GM23248 (cell line): ENCODE measurements at places on chromosomes 3 and 15.

DNA sequence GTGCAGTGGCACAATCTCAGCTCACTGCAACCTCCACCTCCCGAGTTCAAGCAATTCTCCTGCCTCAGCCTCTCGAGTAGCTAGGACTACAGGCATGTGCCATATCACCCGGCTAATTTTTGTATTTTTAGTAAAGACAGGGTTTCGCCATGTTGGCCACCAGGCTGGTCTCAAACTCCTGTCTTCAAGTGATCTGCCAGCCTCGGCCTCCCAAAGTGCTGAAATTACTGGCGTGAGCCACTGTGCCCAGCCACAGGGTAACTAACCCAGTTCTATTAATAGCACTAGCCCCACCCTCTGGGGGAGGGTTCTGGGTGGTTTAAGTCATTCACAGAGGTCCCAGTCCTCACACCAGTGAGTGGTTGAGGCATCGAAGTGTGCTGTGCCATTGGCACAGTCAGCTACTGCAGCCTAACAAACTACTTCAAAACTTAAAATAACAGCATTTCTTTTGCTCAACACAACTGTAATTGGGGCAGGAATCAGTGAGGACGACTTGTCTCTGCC lies 44.0 kb downstream of the RHCG start:
- no peak for DNase-seq

DNA sequence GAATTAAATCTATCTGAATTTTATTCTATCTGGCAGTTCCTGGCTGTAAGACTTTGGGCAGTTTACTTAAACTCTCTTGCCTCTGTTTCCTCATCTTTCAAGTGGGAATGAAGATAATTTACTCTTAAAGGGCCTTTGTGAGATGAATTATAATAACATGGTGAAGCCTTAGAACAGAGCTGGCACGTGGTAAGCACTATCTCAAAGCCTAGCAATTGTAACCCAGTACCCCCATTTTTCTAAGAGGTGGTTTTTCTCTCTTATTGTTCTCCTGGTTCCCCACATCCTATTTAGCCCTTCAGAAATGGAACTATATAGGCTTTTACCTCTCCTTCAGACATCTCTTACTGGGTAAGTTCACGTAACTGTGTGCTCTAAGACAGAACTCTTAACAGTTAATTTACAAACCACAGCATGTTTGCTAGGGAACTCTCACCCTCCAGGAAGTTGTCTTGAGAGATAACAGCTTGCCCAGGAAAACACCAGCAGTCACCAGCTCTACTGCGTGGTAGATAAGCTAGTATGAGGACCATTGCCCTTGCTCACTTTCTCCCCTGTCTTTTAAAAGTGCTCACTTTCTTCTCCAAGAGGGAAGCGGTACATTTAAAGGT lies 12.3 kb upstream of the CRBN start:
- no peak for DNase-seq

DNA sequence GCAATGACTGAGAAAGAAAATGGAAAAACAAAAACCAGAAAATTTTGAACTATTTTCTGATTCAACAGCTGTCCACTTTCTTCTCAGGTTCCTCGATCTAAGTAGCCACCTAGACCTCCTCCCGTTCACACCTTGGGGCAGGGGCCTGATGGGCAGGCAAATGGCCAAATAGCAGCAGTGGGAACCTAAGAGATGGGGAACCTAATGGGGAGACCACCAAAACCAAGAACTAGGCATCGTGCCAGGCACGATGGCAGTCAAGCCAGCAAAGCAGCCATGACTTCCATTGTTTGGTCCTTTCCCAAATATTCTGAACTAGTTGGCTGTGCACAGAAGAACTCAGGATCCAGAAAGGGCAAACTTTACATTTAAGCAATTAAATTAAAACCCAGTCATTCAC lies 57.1 kb downstream of the CAPN7 start:
- no peak for DNase-seq

DNA sequence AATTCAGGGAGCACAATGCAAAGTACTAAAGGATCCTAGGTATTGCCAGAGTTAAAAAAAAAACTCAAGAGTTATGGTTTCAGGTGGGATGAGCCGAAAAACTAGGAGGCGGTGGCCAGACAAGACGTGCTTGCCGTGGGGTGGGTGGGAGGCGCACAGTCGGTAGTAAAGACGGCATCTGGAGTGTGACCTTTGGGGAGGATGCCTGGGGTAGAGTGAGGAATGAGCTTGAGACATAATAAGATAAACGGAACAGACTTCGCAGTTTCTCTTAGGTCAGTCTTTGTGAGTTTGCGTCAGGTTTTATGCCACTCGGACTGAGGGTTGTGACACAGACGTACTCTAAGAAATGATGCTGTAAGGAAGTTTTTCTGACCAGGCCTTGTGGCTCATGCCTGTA lies 139.6 kb downstream of the LRRK1 start:
- DNase-seq = no peak

- DNase-seq = peak; percentile 82
These were observed 69.0 kb downstream of the RAB7A start for GRCh38 chr3:128794770-128795649.

GRCh38 chr3:143971359-143972154 lies at the start of gene DIPK2A:
DIPK2A (plus strand) TSS chr3:143971823; CDS start chr3:143972333, 510 bp downstream.
- DNase-seq = peak; percentile 96

DNA sequence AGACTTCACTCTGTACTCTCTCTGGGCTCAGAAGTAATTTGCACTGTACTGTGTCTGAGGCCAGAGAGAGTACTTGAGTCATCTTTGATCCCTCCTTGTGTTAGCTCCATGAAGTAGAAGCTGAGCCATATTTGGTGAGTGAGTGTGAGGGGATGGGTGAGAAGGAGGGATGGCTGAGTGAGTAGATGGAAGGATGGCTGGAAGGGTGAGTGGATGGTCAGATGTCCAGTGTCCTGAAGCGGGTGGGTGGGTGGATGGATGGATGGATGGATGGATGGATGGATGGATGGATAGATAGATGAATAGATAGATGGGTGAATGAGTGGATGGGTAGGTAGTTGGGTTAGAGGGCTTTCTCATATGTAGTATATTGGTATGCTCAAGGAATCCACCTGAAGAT lies 39.3 kb downstream of the FGD5 start:
- DNase-seq = no peak

GRCh38 chr3:11661827-11662226 lies 18.1 kb upstream of the VGLL4 start:
- peak; percentile 74 for DNase-seq

- DNase-seq = no peak
These were observed 33.1 kb upstream of the LRRN1 start for GRCh38 chr3:3766140-3766539.

DNA sequence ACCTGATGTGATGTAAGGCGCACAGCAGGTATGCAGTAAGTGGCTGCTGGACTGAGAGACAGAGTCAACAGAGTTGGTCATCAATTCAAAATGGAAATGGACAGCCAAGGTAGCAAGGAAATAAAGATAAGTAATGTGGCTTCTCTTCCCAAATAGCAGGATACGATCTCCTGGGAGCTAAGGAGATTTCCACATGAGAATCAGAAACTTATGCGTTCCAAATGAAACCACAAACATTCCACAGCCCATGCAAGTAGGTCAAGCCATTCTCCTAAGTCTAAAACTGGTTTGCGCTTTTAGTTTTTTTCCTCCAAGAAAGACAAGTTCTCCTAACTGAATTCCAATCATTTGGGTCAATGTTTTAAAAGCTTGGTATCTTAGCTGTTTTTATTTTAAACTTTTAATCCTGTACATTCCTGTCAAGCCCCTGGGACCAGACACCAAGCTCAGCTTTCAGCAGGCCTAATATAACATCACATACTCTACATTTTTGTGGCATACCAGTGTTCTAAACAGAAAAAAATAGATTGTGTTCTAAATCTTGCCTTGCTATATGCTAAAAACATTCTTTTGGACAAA lies 73.7 kb upstream of the TSPAN3 start:
- DNase-seq = peak; percentile 93

DNA sequence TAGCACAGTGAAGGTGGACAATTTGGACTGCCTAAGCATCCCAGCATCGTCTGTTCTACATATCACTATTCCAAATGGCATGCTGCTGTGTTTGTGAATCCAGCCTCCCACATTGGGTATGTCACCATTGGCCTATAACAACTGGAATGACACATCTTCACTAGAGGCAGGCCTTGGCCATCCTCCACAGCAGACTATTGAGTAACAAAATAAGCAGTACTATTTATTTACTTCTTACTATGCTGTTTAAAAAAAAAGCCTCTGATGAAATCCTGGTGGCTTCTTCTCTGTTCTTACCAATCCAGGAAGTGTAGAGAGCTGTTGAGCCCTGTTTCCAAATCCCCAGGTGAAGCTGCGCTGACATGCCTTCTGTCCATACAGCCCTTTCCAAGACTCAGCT lies 30.6 kb upstream of the CERS3 start:
- peak; percentile 85 for DNase-seq

- DNase-seq = no peak
These were observed 52.0 kb upstream of the DLG1 start for GRCh38 chr3:197350446-197350845.

GRCh38 chr15:81244306-81244705 lies 47.6 kb downstream of the IL16 start:
- no peak for DNase-seq

DNA sequence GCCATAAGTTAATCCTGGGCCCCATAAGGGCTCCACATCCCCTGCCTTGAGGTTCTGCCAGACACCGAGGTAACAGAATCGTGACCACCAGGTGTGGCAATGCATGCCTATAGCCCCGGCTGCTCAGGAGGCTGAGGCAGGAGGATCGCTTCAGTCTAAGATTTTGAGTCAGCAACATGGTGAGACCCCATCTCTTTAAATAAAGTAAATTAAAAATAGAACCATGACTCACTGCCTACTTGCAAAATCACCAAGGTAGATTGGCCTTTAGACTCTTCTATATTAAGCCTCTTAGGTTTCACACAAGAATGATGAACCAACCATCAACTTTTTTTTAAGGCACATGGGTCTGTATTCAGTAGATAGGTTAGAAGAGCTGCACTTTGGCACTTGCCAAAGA lies 9.7 kb downstream of the WDR5B start:
- DNase-seq = no peak

- no peak for DNase-seq
These were observed 413.1 kb downstream of the MCTP2 start for GRCh38 chr15:94644433-94644832.

DNA sequence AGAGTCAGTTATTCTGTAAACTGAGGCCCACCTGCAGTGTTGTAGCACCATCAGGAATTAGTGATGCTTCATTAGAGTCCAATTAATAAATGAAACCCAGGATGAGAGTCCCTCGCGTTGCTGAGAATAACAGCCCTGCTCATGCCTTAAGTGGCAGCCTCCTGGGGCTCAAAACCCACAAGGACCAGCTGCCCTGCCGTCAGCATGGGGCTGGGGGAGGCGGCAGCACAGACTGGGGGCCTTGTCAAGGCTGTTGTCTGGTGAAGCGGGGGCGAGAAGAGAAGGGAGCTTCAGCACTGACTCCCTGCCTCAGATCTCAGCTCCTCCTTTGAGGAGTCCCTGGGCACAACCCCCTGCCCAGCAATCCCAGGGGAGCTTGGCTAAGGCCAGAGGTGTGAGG lies 21.0 kb downstream of the CCDC33 start:
- no peak for DNase-seq

GRCh38 chr3:155908086-155908485 lies 37.6 kb downstream of the GMPS start:
- no peak for DNase-seq
